Brain microvascular endothelial cell (primary cell): ENCODE measurements at places on chromosomes 3 and 15.

DNA sequence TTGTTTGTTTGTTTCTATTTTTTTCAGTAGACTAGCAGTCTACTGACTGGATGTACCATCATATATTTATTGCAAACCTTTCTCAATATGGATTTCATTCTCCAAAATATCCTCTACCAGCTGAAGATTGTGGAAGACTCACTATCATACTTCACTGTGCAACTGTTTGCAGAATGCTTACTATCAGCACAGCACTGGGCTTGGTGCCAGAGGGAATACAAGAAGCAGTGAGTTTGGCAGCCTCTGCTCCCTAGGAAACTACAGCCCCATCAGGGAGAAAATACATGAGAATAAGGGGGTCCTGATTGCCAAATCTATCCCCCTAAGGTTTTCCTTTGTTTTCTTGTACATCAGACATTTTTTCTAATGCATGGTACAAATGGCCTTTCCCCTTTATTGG lies 27.5 kb downstream of the AQP9 start:
- DNase-seq = peak; percentile 80

DNA sequence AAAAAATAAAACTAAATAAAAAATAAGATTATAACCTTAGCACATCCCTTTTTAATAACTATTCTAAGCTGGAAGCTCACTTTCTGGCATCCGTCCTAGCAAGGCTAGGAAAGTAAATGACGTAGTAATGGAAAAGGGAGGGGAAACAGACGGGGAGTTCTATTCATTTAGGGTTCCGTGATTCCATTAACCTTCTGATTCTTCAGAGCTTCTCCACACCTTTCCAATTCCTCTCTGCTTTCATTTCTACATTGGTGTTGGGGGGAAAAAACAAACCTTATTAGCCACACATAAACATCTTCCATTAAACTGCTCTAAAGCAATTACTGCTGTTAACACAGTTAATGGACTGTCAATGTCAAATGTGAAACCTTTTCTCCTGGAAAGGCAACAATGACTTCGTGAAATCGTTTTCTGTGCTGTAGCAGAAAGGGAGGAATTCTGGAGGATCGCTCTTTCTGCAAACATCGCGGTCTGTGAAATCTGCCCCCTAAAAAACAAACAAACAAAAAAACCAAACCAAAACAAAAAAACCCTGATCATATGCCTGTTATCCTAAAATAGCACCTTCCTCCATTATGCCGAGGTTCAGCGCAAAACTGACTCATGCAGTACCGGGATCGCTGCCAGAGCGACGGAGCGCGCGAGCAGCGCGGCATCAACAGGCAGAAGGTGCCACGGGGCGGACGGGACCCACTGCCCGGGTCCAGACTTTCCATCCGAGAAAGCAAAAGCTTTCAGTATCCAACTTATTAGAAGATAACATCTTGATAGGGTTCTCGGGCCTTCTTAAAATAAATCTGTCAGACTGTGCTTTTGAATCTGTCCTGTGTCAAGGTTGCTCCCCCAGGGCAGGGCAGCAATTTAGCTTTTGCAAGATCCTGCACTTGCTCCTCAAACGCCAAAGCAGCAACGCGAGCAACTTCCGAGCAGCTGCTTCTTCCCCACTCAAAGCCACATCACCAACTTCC lies 156.2 kb downstream of the FGF12 start:
- peak; percentile 43 for DNase-seq

- no peak for DNase-seq
Observed at GRCh38 chr3:196789885-196790359, 50.3 kb downstream of the PAK2 start.

GRCh38 chr15:98548139-98548971 lies 100.0 kb upstream of the IGF1R start:
- DNase-seq = peak; percentile 50

DNA sequence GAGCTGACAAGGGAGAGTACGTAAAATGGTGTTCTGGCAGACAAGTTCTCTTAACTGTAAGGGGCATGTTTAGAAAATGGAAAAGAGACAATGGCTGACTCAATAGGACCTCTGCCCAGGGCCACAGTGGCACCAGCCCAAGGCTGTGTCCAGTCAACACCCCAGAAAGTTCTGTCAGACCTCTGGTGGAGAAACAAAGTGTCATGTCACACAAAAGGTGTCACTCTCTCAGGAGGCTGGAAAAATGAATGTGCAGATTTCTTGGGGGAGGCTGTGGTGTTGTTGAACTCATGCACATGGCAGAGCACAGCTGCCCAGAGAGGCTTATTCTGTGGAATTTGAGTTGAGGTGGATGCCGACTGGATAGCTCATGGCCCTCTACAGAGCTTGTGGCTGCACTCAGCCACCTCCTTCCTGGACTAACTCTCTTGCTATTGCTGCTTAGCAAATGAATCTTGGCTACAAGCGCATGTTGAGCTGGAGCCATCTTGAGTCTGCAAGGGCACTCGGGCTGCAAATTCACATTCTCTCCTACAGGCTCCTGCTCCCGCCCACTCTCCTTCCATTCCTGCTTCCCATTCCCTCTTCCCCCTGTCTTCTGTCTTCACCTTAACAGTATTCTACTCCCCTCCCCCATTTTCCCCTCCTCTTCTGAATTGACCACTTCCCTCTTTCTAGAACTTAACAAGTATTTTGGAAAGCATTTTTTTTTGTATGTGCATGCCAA lies 55.8 kb upstream of the SLC7A14 start:
- DNase-seq = no peak

GRCh38 chr3:175428466-175428865 lies 569.3 kb downstream of the NAALADL2 start:
- DNase-seq = no peak

- peak; percentile 76 for DNase-seq
Observed at GRCh38 chr3:190586631-190587011, 72.7 kb downstream of the IL1RAP start.

DNA sequence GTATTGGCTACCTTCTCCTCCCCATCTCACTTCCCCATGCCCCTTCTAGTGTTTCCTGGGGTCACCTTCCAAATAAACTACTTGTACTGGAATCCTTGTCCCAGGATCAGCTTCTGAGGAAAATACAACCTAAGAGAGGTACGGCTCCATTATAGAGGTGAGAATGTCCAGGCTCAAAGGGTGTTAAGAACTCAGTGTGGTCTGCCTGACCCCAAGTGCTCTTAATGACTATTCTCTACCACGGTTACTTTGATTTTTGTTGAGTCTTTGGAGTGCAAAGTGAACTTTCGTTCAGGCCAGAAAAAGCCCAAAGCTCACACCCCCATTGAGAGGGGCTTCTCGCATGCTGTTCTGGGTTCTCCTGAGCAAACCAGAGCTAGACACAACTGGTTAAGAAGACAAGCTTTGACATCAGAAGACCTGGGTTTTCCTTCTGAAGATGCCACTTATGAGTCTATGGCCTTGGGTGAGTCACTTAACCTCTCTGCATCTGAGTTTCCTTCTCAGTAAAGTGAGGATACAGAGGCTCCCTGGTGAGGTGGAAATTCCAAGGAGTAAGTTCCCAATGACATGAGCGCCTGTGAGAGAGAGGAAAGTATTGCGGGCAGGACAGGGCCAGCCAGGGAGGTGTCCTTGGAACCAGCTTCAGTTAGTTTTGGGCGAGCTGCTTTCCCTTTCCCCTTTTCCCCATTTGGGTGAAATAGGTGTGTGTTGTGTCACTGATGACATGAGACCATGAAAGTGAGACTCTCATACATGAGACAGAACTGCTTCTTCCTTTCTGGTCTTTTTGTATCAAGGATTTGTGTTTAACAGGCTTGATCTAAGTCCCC lies 475.0 kb upstream of the PROK2 start:
- DNase-seq = no peak

- no peak for DNase-seq
Observed at GRCh38 chr15:100372739-100373119, 31.0 kb upstream of the ADAMTS17 start.

DNA sequence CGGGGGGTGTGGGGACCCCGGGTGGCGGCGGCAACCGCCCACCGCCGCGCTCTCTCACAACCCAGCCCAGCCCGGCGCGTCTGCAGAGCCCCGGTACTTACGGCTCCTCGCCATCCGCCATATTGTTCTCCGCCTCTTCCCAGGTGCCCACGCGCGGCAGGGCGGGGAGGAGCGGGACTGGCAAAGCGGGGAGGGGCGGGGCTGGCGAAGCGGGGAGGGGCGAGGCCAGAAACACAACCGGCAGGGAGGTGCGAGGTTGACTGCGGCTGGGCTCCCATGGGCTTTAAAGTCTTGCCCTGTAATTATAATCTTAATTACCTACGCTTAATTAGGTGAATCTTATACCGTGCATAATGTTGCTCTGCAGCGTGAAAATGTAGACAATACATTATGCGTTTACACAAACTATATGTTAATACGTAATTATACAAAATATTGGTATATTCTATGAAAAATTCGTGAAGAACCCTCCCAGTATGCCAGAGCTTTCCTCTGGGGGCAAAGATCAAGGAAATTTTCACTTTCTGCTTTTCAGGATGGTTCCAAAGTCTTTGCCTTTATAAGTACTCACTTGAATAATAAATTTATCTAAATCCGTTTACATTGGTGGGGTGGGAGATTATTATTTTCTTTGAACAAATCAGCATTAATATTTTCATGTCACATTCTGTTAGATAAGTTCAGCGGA lies at the start of gene UBA3:
TSS of gene UBA3 (minus strand) at position 133 of the 688 bp plus-strand sequence. CDS start at position 121, 12 bp downstream.
- peak; percentile 79 for DNase-seq

GRCh38 chr15:55221090-55222011 lies 24.6 kb upstream of the RSL24D1 start:
- DNase-seq = peak; percentile 74

DNA sequence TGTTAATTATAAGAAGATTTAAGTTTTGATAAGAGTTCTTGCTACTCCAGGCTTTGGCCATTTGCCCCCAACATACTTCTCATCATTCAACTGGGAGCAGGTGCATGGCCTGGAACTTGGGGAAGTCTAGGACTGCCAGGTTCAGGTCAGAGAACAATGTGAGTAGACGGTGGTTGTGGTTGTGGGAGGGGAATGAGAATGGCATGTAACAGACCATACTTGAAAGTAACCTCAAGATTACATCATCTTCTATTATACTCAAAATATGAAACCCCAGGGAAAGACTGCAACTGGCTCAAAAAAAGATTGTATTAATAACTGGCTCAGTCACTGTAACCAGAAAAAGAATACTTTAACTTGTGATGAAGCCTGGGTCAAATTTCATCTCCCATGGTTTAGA lies 364.9 kb upstream of the DPPA4 start:
- peak; percentile 88 for DNase-seq

GRCh38 chr15:38691965-38692788 lies 127.6 kb upstream of the RASGRP1 start:
- DNase-seq = no peak

- DNase-seq = no peak
Observed at GRCh38 chr15:31563421-31563820, 236.8 kb downstream of the KLF13 start.

GRCh38 chr15:82890995-82891390 lies 61.5 kb downstream of the HOMER2 start:
- DNase-seq = no peak

GRCh38 chr3:88596451-88596850 lies 446.7 kb downstream of the C3orf38 start:
- no peak for DNase-seq

DNA sequence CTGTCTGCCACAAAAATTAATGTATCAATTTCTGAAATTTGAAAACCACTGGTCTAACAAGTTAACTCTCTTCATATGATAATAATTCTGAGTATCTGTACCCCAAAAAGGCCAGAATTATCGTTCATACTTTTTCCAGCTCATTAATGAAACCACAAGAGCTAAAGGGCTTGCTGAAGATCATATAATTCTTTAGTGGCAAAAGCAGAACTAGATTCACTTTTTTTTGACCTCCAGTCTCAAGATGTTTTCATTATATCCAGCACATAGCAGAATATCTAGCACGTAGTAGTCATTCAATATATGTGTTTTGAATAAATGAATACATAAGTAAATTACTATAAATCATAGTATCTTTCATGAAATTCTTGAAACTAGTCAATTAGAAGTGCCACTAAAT lies 246.7 kb upstream of the KCNH8 start:
- DNase-seq = no peak

GRCh38 chr3:13045241-13045903 lies 27.9 kb downstream of the IQSEC1 start:
- DNase-seq = no peak

DNA sequence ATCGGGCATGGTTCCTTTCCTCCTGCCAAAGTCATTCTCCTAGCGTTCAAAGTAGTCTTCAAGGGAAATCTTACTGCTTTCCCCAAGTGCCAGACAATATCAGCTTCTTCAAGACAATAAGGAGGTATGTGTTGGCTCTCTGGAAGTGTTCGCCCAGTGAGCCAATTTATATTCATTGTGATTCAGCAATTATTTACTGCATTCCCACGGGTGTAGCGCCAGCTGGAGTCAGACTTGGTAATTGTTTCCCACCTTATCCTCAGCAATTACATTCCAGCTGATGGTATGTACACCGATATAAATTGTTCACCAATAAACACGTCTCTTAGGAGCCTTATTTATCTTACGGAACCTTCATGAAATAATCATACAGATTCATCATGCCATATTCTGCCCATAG lies 103.6 kb upstream of the CTNNB1 start:
- no peak for DNase-seq

- no peak for DNase-seq
Observed at GRCh38 chr15:83012636-83013035, 1.2 kb upstream of the C15orf40 start.

DNA sequence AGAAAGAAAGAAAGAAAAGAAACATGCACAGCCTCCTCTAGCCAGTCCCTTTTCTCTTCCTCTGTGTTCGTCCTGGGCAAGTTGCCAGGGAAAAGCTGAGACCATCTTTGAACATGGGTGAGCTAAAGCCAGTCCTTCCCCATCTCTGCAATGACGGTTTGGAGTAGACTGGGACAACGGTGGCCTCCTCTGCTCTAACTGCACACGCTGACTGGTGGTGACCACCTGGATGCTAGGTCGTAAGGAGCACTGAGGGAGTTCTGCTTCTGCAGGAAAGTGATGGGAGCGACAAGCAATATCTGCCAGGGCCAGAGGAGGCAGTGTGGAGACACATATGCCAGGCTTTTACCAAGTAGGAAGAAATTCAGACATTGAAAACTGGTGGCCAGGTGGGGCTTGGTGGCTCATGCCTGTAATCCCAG lies 111.7 kb downstream of the NUP210 start:
- peak; percentile 51 for DNase-seq

DNA sequence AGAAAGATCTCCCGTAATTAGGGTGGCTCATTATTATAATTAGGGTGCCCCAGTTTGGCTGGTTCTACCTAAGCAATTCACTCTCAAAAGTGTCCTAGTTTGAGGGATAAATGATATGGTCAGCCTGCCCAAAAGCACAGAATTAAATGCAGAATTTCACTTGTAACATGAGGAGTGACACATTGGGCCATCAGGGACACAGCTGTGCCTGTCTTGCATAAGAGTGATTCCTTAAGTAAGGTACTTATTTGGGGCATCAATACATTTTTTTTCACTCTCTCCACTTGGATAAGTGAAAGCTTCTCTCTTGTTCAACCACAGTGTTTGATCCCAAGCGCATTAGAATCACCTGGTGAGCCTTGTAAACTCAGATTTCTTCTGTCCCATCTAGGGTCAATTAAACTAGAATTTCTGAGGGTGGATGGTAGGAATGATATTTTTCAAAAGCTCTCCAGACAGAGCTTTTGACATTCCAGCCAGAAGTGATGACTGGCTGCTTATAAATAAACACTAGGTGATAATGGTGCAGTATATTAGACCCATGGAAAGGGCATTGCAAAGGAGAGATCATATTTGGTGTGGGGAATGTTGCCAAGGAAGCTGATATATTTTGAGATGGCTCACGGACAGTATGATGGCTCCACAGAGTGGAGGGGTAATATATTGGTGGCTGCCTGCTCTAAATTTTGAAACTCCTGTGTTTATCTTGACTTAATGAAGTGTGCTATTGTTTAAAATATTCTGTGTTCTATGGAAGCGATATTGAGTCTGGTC lies 458.1 kb upstream of the RASGRP1 start:
- no peak for DNase-seq
